Fibroblast of skin of right quadriceps (primary cell): ENCODE measurements at places on chromosomes 4 and X.
A peak's percentile ranks its signal among the peaks of the same experiment; 100 is the strongest.

DNA sequence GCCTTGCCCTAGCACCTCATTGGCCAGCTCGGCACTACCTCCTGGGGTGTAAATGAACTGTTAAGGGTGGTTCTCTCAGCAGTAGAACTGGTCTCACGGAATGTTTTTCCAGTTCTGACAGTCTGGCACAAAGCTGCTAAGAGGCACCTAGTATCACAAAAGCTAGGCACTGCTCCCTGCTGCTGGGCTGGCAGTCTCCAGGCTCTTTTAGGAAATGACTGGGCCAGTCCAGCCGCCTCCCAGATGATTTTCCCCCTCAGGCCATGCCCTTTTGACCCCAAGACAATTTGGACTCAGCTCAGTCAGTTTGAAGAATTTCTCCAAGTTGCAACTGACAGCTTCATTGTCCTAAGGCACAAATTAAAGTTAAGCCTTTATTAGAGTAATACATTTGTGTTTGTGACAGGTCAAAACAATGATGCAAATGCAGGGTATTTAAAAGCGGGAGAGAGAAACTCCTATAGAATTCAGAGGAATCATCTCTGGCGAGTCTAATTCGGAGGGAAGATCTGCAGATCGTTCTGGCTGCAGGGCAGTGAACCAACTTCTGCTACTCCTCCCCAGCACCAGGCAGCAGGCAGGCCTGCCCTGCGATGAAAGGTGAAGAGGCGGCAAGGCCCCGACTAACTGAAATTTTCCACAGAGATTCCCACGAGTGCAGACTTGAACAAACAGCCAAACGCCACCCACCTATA, 7.9 kb downstream of the FRMD7 start:
- no peak for DNase-seq

DNA sequence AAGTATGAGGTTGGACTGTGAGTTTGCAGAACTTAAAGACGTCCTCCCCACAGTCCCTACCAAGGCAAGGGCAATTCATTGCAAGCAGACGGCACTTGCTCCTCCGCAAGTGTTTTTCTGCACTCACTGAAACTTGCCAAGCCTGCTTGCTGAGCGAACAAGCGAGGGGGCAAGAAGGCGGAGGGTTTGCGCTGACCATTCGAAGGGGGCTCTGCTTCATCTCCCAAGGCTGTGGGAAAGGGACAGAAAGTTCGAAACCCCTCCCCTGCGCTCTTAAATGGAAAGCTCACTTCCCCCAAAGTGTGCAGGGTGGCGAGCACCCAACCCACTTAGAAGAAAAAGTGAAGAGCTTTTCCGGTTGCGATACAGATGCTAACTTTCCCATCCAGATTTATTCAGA, 1.4 kb downstream of the MID1 start:
- DNase-seq = no peak

- peak; percentile 67 for DNase-seq
Measured at GRCh38 chr4:10808591-10808990, 124.0 kb upstream of the CLNK start.

- no peak for DNase-seq
Measured at GRCh38 chr4:173161311-173161710, 7.3 kb upstream of the GALNT7 start.

- DNase-seq = no peak
Measured at GRCh38 chr4:175376287-175376977, 435.6 kb downstream of the GPM6A start.

- no peak for DNase-seq
Measured at GRCh38 chr4:123215536-123215935, 181.1 kb upstream of the SPRY1 start.
